GM10248 (cell line): ENCODE measurements at places on chromosomes 6 and 20.

DNA sequence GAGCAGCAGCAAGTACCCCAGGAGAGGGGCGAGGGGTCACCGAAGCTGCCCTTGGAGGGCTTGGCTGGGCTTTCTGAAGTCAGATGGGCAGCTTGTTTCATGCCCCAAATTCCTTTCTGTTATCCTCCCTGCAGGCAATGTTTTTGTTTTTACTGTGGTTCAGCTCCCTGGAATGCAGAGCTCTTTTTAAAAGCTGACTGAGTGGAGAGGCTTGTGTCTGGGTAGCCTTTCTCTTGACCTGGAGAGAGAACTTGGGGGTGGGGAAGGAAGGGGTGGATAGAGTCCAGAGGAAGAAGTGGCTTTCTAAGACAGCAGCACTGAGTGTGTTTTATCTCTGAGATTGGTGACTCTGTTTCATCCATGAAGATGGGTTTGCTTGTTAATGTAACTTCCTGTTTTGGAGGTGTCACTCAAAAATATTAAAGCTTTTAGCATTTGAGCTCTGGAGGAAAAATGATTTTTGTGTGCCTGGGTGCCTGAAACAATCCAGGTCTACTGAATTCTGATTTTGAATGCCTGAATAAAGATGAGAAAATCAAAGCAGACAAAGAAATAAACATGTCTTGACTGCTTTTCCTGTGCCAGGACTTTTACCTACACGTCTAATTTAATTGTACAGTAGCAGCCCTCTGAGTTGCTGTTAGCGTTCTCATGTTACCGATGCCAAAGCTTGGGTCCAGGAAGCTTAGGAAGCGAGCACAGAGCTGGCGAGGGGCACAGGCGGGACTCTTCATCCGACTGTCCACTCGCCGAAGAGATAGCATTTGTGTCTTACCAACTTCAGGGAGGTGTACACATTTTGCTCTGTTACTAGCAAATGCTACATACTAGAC, 78.2 kb upstream of the EEF1E1 start:
- DNase-seq, result no peak

DNA sequence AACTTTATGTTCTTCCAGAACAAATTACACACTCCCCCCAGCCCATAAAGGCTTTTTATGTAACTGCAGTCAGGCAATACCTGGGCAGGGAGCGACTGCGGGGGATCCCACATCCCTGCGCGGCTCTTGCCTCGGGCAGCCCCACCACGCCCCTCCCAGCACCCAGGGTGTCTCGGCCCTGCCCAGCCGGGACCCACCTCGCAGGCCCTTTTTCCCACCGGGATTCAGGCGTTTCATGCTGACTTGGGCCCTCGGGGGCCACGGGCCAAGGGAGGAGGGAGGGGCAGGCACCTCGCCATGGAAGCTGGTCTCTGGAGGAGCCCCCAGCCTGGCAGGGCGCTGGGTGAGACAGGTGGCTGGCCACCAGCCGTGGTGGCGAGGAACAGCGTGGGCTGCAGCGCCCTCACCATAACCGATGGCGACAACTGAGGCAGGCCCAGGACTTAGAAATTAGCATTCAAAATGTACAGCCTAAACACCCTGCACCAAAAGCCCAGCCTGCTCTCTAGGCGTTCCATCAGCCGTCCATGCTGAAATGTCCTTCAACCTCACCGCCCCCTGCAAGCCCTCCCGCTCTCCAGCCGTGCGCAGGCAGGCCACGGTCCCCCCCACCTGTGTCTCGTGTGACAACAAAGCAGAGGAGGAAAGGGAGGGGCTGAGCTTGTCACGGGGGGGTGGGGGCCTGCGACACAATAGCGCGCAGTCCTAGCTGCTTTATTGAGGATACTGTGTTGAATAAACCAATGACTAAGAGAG, 15.1 kb upstream of the FOXC1 start:
- DNase-seq, result no peak

DNA sequence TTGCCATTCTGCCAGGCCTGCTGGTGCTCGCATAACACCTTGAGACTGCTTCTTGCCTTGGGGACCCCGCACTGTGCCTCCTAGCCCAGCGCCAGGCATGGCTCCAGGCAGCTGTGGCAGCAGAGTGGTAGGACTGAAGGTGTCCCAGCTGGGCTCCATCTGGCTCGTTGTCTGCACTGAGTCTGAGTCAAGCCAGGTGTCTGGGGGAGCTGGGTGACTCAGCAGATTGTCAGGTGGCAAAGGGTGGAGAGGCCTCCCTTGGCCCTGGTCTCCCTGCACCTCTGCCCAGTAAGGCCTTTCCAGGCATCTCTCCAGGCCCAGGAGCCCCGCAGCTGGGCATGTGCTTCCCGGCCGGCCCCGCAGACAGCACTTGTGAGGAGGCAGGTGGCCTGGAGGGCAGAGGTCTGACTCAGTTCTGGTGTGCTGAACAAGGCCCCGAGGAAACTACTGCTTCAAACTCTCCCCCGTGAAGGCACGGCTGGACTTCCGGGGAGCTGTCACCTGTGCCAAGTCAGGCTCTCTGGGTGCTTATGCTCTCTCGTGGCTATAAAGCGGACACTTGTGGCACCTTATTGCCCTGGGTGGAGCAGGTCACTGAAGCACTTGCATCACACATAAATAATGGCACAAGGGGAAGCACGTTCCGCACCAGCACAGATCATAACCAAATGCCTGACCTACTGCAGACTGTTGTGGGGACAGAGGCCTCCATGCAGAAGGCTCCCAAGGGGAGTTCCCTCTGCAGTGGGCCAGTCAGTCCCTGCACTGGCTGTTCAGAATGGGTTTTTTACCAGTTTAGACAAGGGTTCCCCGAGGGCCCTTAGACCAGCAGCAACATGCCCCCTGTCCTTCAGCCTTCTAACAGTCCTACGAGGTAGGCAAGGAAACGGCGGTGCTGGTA, 27.5 kb downstream of the FOXC1 start:
- no peak for DNase-seq

DNA sequence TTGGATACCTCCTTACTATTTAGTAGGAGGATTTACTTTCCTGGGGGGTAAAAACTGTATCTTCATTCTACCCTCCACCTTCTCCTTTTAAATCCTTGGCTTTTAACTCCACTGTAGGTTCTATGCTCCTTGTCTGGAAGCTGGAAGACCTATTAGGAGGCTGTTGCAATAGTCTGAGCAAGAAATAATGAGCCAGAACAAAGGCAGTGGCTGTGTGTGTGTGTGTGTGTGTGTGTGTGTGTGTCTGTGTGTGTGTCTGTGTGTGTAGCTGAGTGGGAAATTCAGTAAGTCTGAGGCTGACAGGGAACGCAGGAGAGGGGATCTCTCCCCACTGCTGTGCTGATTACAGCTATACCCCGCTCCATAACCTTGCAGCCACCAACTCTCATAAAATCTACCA, 35.8 kb downstream of the HTR1E start:
- no peak for DNase-seq

DNA sequence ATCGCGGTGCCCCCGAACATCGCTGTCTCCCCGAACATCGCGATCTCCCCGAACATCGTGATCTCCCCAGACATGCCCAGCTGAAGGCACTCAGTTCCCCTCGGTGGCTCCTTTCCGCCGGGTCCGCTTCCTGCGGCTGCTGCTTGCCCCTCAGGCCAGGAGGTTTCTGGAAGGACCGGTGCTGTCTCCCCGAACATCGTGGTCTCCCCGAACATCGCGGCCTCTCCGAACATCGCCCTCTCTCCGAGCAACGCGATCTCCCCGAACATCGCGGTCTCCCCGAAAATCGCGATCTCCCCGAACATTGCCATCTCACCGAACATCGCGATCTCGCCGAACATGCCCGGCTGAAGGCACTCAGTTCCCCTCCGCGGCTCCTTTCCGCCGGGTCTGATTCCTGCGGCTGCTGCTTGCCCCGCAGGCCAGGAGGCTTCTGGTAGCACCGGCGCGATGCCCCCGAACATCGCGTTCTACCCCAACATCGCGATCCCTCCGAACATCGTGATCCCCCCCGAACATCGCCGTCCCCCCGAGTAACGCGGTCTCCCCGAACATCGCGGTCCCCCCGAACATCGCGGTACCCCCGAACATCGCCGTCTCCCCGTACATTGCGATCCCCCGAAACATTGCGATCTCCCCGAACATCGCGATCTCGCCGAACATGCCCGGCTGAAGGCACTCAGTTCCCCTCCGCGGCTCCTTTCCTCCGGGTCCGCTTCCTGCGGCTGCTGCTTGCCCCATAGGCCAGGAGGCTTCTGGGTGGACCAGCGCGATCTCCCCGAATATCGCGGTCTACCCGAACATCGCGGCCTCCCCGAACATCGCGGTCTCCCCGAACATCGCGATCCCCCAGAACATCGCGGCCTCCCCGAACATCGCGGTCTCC, 808 bp downstream of the ULBP1 start:
- DNase-seq, result no peak

GRCh38 chr6:15989397-15989796, 139.5 kb upstream of the MYLIP start:
- peak; percentile 47 for DNase-seq

- DNase-seq, result no peak
Measured at GRCh38 chr6:56744528-56744927, 101.8 kb upstream of the DST start.

DNA sequence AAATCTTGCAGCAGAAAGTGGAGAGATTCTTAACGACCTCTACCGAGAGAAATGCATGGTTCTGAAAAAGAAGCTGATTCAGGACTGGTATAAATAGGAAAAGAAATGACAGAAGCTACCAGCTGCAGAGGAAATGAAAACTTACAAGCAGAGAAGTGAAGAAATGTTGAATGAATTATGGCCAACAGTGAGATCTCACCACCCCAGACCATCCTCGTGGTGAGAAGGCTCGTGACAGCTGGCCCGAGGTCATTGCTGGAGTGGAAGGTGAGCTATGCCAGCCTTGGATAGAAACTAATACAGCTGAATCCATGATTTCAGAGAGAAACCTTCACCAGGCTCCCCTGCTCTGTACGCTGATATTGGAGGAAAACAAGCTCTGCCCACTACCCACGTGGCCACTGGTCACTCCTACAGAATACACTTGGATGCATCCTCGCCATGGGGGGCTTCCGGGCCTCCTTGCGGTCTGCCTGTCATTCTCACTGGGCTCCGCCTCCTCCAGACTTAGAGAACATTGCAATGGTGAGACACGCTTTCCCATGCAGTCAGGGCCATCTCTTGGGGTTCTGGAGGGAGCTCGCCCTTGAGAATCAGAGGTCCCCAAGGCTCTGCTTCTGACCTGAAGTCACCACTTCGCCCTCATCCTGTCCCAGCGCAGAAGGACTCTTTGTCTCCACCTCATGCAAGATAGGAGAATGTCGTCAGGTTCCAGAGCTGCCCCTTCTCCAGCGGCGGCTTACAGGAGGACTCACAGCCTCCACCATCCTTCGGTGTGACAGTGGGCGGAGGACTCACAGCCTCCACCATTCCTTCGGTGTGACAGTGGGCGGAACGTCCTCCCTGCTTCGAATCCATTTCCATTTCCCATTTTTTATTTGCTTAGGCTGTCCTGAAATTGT, 10.6 kb upstream of the TUBB2B start:
- DNase-seq, result no peak

- no peak for DNase-seq
Measured at GRCh38 chr20:49595346-49595745, 27.4 kb upstream of the PTGIS start.

DNA sequence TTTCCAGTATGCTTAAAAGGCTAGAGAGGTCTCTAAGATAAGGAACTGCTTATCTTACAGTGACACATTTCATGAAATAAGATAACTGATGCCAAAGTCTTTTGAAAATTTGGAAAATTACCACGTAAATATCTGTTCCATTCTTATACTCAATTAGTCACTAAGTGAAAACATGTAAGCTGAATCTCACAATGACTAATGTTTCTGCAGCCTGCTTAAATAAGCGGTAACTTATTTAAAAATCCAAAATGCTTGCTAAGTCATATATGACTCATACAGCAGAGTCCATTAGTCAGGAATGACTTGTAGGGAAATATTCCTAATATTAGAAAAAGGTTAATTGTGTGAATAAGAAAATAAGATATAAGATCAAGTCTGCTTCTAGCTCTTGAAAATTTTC, 27.8 kb upstream of the LGSN start:
- DNase-seq, result no peak

DNA sequence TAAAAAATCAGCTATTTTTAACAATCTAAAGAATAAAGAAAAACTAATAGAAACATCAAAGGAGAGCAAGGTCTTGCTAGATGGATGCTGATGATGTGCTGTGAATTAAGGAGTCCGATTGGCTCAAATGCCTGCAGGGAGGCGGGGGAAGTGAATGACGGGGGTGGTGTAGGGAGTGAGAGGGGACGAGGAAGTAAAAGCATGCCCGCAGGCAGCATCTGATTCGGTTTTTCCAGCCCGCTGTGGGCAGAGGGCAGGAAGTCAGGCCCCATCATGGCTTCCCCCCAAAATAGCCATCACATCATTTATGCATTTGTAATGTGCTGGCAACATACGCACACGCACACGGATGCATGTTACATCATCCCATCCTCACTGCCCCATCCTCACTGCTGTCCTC, 10.3 kb downstream of the RSPO4 start:
- no peak for DNase-seq

- DNase-seq, result no peak
Measured at GRCh38 chr6:167750956-167751358, 75.8 kb upstream of the AFDN start.

- DNase-seq, result no peak
Measured at GRCh38 chr20:10761786-10762185, 88.0 kb upstream of the JAG1 start.

DNA sequence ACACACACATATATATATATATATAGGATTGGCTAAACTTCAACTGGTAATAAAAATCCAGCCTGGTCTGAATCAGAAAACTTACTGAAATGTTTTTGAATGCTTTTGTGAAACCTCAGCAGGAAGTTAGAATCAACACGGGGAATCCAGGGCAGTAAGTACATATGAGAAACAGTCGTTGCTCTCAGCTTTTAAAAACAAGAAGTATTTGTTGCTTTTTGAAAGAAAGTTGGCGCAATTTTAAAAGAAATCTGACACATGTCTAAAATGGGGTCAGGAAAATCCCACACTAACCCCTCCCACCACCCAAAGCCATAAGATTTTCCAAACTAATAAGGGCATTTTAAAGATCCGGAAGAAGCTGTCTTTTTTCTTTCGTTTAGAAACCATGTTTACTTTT, 11.5 kb upstream of the CCDC170 start:
- DNase-seq, result peak; percentile 41

DNA sequence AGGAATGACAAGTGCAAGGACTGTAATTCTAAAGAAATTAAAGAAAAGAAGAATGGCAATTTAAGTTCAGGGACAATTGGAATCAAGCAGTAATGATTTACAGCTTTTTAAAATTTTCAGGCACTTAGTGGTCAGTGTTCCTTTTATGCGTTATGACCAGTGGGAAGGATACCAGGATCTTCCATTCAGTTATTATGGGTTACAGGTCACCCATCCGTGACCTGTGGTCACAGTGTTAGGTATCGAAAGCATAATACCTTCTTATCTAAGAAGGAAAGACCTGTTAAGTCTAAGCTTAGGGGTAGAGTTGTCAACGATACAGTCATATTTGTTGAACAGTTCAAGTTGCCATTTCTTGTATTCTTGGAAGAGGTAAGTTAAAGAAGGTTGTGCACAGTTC, 253.8 kb downstream of the LAMA2 start:
- no peak for DNase-seq
